ENCODE measurements at places on chromosomes 2 and 18.

GRCh38 chr2:65343386-65343785 lies 89.0 kb downstream of the SPRED2 start:
- DNase-seq, result no peak

DNA sequence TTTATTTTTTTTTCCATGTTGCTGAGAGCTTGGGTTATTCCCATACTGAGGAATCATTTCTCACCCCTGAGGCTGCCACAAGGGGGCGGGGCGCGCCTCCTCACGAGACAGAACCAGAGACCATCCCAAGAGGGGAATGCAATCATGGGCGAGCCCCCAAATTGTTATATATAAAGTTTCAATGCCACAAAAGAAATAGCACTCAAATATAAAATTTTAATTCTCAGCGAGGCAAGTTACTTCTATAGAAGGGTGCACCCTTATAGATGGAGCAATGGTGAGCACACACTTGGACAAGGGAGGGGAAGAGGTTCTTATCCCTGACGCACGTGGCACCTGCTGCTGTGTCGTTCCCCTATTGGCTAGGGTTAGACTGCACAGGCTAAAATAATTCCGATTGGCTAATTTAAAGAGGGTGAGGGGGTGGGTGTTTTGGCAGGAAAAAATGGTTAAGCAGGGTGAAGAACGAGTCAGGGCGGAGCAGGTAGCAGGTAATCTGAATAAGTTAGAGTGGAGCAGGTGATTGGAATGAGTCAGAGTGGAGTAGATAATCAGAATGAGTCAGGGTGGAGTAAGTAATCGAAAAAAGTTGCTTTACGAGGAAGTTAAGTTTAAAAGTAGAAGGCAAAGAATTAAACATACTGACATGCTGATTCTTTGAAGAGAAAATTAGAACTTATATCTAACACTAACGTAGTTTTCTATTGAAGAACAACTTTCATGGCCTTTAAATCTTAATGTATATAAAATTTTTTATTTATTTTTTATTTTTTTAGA lies 177.5 kb downstream of the MTCL1 start:
- DNase-seq, result peak; percentile 18

GRCh38 chr18:27845897-27846296 lies 331.0 kb downstream of the CDH2 start:
- no peak for DNase-seq

DNA sequence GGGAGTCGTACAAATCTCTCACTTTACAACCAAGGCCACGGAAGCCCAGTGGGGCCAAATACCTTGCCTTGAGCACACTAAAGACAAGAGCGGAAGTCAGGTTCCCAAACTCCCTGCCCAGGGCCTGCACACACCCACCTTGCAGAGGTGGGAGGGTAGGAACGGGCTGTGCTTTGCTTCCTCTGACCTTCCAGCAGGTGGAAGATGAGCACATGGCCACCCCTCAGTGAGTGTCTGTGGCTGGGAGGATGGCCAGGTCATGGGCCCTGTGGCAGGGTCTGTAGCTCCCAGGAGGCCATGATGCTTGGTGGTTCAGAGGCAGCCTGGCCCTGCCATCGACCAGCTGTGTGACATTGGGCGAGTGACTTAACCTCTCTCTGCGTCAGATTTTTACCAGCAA lies 218.2 kb downstream of the ZBTB7C start:
- DNase-seq, result no peak

DNA sequence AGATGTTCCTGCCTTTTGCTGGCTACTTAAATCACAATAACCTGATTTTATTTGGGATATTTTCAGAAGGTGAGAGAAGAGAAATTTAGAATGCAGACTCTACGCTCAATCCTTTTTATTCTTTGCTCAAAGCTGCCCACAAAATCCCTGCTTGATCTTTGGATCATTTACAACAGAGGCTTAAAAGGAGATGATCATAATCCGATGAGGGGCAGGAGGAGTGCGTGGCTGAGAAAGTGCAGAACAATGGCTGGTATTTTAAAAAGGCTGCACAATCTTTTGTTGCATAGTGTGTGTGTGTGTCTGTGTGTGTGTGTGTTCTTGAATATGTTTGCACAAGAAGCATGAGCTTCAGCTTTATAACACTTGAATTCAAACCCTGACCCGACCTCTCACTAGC lies 256.3 kb upstream of the MYT1L start:
- DNase-seq, result no peak

- no peak for DNase-seq
Observed at GRCh38 chr2:37855283-37856041, 69.6 kb upstream of the RMDN2 start.

DNA sequence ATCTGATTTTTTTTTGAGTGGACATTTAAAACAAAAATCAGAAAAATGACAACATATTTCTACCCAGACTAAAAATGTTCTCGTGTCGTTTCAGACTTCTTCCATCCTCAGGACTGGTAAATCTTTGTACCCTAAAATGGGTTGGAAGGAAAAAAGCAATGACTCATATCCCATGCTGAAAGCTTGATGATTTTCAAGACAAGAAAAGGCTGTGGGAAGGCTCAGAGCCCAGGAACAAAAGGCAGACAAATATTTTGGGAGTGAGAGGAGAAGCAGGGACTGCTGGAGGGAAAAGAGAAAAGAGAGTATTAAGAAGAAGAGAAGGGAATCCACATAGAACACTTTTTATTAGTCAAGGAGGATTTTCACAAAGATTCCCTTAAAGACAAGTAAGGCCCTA lies 77.1 kb upstream of the CTAGE1 start:
- DNase-seq, result no peak

- DNase-seq, result no peak
Observed at GRCh38 chr2:234949762-234950434, 1.9 kb upstream of the SH3BP4 start.

- DNase-seq, result no peak
Observed at GRCh38 chr2:51918113-51918512, 886.2 kb upstream of the NRXN1 start.

DNA sequence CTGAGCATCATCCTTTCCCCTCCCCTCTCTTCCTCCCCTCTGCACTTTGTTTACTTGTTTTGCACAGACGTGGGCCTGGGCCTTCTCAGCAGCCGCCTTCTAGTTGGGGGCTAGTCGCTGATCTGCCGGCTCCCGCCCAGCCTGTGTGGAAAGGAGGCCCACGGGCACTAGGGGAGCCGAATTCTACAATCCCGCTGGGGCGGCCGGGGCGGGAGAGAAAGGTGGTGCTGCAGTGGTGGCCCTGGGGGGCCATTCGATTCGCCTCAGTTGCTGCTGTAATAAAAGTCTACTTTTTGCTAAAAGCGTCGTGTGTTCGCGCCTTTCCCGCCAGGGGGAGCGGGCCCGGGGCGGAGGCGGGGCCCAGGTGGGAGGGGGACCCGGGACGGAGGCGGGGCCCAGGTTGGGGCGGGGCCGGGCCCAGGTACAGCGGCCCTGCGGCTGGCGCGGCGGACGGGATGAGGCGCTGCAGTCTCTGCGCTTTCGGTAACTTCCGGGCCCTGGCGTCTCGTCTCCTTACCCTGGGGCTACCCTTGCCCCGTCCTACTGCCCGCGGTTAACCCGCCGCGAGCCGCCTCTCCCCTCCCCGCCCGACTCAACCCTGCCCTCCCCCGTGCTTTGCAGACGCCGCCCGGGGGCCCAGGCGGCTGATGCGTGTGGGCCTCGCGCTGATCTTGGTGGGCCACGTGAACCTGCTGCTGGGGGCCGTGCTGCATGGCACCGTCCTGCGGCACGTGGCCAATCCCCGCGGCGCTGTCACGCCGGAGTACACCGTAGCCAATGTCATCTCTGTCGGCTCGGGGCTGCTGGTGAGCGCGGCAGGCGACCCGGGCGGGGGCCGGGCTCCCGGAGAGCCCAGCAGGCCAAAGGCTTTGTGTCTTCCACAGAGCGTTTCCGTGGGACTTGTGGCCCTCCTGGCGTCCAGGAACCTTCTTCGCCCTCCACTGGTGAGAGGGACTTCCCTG lies at the start of gene KRTCAP3:
Gene KRTCAP3, plus strand, starts transcription at position 424 of the 962 bp plus-strand sequence. Its CDS starts 32 bp downstream, at position 456.
- peak; percentile 54 for DNase-seq

DNA sequence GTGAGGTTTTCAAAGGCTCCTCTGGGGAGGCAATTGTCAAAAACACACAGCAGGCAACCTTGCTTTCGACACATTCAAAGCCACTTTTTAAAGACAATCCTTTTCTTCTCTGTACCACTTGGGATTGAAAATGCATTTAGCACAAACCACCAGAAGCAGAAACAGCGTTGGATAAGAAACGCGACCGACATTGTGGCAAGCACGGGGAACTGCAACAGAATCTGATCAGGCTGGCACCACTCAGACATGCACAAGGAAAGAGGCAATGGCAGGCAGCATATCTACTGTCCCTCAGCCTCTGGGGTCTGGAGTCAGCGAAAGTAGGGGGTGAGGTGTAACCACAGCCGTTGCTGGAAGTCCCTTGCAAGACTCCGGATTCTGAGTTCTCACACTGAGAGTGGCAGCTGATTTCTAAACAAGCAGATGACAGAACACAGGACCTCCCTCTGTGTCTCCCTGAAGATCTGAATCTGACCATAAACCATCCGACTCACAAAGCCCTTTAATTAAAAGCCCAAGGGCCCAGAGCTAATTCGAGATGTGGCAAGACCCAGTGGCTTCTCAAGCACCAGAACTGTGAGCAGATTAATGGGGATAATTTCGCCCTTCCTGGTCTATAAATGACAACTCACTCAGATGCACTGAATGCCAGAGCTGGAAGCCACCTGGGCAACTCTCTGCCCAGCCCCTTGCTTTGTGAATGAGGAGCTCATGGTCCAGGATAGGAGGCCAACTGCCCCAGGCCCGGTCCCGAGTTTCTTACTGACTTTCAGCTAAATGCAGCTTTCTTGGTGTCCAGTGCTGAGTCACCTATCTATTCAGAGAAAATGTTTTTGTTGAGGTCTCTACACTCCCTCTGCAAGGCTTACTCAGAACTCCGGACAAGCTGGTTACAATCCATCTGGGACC lies 29.6 kb downstream of the CYRIA start:
- no peak for DNase-seq
